ENCODE measurements at places on chromosomes 1 and 21.

GRCh38 chr1:70360321-70360720 is 5.8 kb upstream of the ANKRD13C start:
- DNase-seq = no peak

DNA sequence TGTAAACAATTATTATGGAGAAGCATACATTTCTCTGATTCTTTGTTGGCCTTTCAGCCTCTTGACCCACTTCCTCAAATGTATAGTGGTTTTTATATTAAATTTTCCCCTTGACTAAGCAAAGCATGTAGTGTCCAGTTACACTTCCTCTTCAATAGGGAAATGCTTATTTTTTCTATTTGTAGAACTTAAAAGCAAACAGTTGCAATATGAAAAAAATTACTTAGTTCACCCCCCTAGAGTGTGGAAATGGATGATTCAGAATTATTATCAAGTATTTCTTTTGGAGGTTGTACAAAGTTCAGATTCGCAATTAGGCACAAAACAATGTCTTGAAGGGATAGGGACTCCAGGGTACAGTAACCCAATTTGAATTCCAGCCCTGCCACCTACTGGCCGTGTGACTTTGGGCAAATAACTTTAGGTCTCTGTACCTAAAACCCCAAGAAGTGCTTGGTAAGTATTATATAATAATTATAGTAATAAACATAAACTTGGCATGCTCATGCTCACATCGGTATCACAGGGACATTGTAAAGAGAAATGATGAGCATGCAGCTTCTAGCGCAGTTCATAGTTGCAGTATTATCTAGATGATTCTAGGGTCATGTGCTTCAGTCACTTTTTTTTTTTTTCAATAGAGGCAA is 28.6 kb upstream of the IFNGR2 start:
- DNase-seq = peak; percentile 73

GRCh38 chr1:64393790-64394189 is 76.1 kb upstream of the CACHD1 start:
- DNase-seq = no peak

DNA sequence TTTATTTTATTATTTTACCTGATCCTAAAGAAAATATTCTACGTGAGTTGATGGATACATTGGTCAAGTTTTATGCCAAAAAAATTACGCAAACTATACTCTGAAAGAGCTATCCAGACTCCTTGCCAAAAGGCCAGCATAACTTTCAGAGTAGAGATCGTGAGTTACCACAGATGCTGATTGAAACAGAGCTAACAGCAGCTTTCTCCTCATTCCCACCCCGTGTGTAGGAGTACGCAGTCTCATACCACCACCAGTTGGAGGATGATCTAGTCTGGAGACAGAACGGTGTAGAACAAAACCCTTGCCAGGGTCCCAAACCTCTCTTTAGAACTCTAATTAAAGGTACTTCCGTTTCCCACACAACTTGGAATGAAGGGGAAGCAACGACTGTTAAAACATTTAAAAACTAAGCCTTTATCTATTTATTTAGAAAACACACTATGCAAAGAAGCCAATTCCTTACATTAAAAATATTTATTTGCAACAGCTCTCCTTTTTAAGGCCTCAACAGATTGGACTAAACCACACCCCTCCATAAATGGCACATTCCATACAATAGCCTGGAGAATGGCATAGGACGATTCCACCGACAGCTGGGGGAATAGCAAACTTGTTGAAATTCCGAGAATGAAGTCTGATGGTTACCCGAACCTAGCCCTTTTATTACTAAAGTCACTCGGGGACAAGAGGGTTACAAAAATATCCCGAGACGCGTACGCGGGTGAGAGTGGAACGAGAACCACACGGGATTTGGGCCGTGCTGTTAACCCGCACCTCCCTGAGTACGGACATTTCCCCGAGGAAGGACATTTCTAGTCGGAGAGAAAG is 1.4 kb downstream of the NUCKS1 start:
- peak; percentile 39 for DNase-seq

All from testis (tissue), 5 donors.